Effector memory CD8-positive, alpha-beta T cell (primary cell): ENCODE measurements at places on chromosomes 16 and 17.

DNA sequence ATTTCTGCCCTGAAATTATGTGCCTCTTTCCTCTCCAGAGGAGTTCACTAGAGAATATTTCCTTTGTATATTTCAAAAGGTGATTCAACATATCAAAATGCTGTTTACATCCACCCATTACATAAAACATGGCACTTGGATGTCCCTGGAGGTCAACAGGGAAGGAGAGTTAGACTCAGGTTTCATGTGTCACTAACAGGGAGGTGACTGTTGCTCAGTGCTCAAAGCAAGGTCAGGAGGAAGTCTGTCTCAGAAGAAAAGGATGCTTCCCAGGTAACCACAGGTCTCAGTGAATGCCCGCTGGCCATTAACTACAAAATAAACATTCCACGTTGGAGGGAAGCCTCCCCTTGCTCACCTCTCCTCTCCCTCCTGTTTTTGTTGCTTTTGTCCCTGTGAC is 198.6 kb downstream of the AXIN2 start:
- no peak for DNase-seq

DNA sequence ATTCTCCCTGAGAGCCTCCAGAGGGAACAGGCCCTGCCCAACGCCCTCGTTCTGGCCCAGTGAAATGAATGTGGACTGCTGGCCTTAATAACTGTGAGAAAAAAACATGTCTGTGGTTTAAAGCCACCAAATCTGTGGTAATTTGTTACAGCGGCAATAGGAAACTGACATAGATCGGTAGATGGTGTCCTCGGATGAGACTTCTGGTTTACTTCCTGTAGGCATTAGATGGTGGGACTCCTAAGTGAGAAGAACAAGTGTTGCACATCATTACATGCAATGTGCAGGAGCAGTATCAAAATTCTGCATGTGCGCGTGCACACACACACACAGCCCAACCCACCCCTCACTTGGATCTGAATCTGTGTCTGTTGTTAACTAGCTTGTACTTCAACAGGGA is 42.0 kb downstream of the CDK5R1 start:
- DNase-seq: no peak

DNA sequence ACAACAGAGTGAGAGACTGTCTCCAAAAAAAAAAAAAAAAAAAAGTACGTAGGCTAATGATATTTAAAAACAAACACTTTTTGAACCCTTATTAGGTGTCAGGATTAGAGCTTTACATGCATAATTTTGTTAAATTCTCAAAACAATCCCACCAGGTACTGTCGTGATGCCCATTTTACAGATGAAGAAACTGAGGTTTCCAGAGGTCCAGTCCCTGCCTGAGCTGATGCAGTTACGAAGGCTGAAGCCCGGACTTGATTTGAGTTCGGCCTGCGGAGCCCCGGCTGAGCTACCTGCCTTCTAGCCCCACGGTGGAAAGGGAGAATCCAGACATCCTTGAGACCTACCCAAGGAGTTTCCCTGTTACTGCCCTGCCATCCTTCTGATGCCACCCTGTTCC is 137.5 kb upstream of the EEF2KMT start:
- DNase-seq: no peak

- DNase-seq: no peak
Measured at GRCh38 chr16:27737513-27737912, 187.6 kb downstream of the KATNIP start.

DNA sequence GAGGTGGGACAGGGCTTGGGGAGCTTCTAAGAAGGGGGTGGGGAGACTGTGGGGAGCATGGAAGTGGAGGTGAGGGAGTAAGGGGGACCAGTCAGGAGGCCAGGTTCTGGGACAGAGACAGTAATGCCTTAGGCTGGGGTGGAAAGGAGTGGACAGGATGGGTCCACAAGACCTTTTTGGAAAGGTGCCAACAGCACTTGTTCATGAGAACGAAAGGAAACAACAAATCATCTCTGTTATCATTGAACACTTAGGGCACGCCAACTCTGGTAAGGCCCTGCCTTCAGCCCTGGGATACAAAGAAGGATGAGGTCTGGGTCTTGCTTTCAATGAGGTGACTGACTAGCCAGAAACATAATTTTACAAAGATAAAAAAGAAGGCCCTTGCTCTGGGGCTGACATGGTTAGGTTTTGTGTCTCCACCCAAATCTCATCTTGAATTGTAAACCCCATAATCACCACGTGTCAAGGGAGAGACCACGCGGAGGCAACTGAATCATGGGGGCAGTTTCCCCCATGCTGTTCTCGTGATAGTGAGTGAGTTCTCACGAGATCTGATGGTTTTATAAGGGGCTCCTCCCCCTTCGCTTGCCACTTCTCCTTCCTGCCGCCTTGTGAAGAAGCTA is 113.8 kb downstream of the SLC39A11 start:
- DNase-seq: no peak

GRCh38 chr16:80040814-80041213 is 440.3 kb upstream of the MAF start:
- DNase-seq: no peak

DNA sequence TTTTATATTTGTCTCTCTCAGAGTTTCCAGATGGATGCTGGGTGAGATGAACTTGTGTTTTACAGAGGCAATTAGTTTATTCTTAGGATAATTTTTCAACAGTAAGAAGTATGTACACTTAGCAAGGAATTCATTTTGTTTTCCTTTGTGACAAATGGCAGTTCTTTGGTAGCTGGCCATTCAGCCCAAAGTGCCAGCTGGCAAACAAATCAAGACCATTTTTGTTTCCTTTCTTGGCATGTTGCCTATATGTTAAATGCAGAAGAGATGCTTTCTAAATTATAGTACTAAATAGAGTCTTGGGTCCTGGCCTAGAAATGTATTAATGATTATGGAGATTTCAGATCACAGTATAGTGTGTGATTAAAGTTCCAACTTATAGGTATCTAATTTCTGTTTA is 337.1 kb downstream of the CNTNAP4 start:
- DNase-seq: no peak

DNA sequence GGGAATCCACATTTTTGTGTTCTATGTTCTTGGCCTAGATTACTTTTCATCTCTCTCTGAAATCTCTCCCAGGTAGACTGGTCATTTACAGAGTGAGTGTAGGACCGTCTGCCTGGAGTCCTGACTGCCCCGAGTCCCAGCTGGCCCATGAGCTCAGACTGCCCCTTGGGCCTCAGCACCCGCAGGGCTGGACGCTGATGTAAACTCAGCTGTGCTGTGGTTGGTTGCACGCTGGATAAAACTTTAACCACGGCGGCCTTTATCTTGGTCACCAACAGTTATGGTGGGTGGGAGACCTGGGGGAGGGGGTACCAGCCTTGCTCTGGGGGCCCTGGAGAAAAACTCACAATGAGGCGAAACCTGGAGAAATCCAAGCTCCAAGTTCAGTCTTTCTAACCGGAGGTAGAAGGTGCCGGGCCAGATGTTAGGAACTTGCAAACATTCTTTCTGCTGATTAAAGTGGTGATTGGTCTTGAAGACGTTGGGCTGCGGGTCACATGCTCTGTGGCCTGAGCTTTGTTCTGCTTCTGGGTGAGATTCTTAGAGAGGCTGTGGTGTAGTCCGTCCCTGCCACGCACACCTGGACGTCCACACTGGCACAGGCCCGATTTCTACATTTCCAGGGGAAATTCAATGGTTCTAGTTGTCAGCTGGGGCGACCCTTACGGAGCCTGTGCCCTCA is 6.9 kb downstream of the METRNL start:
- DNase-seq: no peak

GRCh38 chr17:36808180-36808661 is 129.1 kb upstream of the LHX1 start:
- no peak for DNase-seq

DNA sequence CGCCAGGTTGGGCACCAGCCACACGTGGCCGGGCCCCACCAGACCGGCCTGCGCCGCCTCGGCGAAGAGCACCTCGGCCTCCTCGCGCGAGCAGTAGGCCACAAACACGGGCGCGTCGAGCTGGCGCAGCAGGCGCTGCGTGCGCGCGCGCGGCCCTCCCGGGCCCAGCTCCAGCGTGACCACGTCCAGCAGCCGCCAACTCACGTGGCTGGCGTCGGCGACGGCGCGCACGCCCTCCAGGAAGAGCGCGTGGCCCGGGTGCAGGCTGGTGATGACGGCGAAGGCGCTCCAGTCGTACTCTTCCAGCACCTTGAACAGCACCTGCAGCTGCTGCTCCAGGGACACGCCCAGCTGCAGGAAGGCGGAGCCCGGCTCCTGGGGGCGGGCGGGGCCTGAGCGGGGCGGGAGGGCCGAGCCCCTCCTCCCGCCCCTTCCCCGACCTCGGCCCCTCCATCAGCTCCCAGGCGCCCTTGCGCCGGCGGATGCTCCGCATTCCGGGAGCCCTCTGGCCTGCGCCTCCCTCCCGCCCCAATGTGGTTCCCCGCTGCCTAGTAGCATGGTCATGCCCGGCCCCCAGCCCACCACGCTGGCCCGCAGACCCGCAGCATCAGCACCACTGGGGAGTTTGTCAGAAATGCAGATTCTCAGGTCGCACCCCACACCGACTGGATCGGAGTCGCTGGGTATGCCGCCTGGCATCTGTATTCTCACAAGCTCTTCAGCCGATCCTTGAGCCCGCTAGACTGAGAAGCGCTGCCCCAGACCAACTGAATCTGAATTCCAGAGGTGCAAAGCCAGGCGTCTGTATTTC is 7.2 kb downstream of the GRIN2C start:
- DNase-seq: no peak

DNA sequence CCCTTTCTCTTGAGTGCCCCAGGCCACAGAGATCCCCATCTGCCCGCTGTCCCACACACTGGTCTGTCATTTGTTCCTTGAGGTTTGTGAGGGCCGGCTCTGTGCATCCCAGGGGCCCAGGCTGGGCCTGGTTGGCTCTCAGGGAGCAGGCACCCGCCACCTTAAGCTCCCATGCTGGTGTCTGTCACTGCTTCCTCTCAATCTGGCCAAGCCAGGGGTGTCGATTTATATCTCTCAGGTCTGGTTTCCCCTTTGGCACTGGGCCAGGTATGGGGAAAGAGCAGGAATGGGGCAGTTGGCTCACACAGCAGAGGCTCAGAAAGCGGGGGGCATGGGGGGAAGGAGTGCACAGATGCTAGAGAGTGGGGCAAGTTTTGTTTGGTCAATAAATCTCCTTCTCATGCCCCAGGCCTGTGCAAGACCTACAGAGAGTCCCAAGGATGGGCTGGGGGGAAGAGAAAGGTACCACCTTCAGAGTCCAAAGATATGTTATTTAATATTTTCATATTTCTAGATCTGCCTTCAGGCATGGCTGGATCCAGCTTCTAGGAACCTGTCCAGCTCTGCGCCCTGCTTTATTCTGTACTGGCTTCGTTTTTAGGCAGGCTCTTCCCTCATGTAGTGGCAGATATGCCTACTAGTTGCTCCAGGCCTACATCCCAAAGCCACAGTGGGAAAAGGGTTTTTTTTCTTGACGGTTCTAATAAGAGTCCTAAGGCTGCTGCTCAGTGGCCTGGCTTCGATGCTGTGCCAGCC is 34.3 kb downstream of the IL4R start:
- DNase-seq: no peak

DNA sequence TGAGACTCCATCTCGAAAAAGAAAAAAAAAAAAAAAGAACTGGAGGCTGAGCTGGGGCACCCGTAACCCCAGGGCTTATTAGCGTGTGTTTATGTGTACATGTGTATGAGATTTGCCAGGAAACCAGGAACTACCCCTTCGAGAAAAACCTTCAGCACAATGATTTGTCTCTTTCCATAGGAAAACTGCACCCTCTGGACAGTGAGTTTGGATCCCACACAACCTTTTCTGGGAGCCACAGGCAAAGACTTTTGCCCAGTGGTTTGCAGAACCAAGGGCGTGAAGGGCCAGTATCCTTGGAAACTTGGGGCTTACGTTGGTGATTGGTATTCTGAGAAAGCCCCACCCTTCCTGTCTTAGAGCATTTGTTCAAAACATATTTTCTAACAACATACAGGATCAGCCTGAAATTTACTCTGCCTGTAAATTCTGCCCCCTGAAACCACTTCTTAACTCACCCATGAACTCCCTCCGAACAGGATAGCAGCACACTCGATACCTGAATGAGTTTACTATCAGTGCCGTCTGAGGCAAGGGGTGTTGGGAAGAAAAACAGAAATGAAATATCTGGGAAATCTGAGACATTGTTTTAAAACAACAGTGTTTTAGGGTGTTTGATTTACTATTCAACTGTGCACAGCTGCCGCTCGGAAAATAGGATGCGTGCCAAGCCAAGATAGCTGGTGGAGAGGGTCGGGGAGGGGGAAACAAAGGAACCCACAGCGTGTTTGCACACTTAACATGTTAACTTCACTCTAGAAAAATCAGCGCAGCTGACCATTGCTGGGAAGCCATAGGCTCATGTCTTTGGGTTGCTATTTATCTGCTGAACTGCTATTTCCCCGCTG is 40.2 kb upstream of the MAF start:
- no peak for DNase-seq

- DNase-seq: no peak
Measured at GRCh38 chr17:75778861-75779249, 5.8 kb upstream of the UNK start.

GRCh38 chr16:11309895-11310633 is 28.9 kb upstream of the PRM1 start:
- no peak for DNase-seq
